Left lobe of liver (tissue), 2 donors: ENCODE measurements at places on chromosomes 16 and 17.

GRCh38 chr17:73947966-73948355 is 255.5 kb upstream of the RPL38 start:
- DNase-seq = no peak

DNA sequence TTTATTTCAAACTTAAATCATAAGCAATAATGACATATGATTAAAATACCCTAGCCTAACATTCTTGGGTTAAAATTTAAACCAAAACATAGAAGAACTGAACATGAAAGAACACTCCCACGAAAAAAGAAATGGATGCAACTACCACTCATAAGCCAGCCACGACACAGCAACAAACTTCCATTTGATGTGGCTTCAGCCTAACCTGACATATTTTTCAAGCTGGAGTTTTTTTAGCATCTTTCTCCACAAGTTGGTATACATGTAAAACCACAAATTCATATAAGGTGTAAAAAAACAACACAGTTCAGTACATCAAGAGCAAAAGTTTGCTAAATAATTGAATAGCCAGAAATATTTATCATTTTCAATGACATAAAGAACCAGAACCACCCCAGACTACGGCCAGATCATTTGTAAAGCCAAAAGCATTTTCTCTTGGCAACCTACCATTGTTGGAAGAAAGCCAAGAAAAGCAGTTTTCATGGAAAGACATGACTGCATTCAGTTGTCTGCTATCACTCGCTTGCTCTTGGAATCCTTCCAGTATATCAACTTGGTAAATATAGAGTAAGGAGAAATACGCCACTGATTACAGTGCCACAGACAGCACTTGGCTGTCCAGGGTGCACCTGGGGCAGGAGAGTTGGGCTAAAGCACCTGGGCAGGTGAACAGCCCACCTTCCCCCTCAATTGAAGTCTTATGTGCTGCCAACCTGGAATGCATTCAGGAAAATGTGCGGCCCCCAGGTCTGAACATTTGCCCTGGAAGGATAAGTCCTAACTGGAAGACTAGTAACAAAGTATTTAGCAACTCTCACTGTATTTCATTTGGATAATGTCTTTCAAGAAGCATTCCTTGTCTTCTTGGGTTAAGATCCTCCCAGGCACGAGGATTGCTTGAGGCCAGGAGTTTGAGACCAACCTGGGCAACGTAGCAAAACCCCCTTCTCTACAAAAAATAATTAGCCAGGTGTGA is 60.5 kb downstream of the CREBBP start:
- peak; percentile 67 for DNase-seq

DNA sequence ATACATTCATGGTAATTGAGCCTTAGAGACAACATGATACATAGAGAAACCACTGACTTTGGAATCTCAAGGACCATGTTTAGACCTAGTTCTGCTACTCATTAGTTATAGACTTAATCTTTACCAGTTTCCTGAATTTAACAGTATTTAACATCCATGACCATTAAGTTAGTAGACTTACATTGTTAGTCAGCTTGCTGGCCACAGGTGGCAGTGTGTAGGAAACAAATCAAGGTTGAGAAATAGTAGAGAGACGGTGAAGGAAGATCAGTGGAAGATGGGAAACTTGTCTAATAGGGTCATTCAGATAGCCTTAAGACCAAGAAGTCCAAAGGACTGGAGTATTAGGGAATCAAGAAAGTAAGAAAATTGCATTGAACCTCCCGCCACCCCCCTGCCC is 31.0 kb downstream of the OMG start:
- DNase-seq = no peak

- no peak for DNase-seq
These were observed 77.4 kb downstream of the RPA1 start for GRCh38 chr17:1907216-1907631.

GRCh38 chr17:45783593-45784292 is 377 bp upstream of the CRHR1 start:
- no peak for DNase-seq

GRCh38 chr16:2768403-2769089 is 8.5 kb downstream of the ELOB start:
- no peak for DNase-seq

DNA sequence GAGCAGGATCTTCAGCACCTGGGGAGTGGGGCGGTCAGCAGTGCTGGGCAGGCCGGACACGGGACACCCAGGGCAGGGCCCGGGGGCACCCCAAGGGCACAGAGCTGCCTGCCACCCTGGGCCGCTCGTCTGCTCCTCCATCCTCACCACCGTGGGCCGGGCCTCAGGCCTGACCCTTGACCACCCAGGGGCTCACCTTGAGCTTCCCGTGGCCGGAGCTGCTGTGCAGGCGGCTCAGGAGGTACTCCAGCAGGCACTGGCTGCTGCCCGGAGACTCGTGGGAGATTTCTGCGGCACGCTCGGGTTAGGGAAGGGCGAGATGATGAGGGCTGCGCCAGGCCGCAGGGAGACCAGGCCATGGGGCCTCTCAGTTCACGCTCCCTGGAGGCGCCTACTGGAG is 2.1 kb downstream of the TEPSIN start:
- no peak for DNase-seq

- no peak for DNase-seq
These were observed 11.6 kb downstream of the IL34 start for GRCh38 chr16:70657956-70658355.

GRCh38 chr17:38753071-38753506 is 548 bp downstream of the PSMB3 start:
- no peak for DNase-seq

DNA sequence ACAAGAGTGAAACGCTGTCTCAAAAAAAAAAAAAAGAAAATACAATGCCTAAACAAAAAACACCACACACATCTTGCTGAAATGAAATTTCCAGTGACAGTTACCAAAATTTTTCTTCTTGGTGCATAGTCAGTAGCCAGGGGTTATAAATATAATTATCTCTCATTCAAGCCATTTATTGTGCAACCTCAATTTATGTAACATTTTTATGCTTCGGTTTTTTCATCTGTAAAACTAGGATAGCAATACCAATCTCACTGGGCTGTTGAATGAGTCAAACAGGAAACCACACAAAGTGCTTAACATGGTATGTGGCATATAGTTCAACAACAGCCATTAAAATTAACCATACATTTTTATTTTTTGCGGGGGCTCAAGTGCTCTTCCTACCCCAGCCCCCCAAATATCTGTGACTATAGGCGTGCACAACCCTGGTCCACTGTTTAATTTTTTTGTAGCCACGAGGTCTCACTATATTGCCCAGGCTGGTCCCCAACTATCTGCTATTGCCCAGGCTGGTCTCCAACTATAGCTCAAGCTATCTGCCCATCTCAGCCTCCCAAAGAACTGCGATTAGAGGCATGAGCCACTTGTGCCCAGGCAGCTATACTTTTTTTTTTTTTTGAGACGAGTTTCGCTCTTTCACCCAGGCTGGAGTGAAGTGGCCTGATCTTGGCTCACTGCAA is 2.6 kb downstream of the COG4 start:
- no peak for DNase-seq

DNA sequence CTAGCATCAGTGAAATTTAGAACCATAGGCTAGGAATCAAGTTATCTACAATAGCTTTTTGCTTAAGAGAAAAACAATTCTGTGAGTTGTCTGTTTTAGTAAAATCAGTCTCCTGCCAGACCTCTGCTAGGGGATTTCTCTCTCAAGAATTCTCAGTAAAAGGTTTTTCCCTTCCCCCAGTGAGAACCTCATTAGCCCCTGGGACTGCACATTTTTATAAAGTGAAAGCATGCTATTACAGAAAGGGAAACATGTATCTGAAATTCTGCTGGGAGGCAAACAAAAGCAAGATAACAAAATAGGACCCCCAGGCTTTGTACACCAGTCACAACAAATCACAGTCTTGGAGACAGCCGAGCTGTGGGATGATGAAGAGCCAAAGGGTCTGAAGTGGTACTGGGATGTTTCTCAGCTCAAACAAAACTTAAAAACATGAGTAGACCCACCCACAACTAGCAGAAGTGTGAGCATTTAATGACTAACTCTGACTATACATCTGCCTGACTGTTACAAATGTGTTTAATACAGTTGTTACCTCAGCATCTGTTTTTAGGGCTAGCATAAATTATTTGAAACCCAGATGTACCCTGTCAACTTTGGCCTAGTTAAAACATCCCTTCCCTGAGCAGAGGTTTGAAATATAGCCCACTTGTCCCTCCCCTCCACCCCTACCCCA is 20.0 kb upstream of the GLG1 start:
- no peak for DNase-seq

- DNase-seq = no peak
These were observed 62.5 kb downstream of the SREBF1 start for GRCh38 chr17:17774009-17774881.

GRCh38 chr17:17001076-17001777 is 29.3 kb upstream of the TNFRSF13B start:
- no peak for DNase-seq

- no peak for DNase-seq
These were observed 25.7 kb downstream of the MAPT start for GRCh38 chr17:45920083-45920482.

- DNase-seq = no peak
These were observed 60.2 kb upstream of the PHOSPHO1 start for GRCh38 chr17:49290690-49291359.

GRCh38 chr16:83953796-83954576 is 946 bp downstream of the OSGIN1 start:
- no peak for DNase-seq

- peak; percentile 62 for DNase-seq
These were observed 35.7 kb downstream of the IKZF3 start for GRCh38 chr17:39828443-39828842.

GRCh38 chr17:79285973-79286372 is 211.3 kb downstream of the ENGASE start:
- DNase-seq = no peak

- DNase-seq = peak; percentile 96
These were observed 951 bp upstream of the GPRC5C start for GRCh38 chr17:74430706-74431567.

DNA sequence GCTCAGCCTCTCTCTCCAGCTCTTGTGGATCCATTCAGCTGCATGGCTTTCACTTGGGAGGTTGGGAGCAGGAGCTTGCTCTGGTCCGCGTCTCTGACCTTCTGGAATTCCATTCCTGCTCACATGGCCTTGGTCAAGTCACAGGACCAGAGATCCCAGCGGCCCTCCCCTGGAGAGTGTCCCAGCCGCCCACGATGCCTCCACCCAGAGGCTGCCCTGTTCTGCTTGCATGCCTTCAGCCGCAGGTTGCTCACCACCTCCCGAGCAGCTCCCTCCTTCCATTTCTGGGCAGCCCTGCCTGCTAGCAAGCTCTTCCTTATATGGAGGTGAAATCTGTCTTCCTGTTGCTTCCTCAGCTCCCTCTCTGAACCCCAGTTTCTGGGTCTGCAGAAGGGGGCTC is 32.6 kb downstream of the RAI1 start:
- no peak for DNase-seq

DNA sequence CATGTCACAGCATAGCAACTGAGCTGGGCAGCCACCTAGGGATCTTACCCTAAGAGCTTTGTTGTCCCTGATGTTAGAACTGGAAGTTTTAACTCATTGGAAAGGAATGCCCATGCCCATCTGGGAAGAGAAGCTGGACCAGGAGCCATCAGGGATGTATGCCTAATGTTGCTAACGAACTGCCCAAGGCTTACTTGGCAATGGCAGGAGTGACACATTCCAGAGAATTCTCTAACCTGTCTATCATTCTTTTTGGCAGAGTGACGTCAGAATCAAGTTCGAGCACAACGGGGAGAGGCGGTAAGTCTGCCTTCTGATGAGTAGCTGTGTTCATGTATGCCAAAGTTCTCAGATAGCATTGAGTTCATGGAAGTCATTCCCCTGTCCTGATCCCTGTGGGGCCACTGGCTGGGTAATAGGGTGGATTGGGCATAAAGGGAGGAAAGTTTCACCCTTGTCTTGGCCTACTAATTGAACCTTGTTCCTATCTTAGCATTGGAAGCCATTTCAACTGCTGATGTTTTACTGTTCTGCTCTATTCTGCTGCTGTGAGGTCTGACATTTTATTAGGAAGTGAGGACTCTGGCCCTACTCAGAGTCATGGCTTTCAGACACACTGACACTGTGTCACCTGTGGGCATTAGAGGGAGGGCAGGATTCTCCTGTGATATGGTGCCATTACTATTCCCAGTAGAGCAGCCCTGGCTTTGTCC is 23.7 kb downstream of the MAP3K3 start:
- DNase-seq = no peak

DNA sequence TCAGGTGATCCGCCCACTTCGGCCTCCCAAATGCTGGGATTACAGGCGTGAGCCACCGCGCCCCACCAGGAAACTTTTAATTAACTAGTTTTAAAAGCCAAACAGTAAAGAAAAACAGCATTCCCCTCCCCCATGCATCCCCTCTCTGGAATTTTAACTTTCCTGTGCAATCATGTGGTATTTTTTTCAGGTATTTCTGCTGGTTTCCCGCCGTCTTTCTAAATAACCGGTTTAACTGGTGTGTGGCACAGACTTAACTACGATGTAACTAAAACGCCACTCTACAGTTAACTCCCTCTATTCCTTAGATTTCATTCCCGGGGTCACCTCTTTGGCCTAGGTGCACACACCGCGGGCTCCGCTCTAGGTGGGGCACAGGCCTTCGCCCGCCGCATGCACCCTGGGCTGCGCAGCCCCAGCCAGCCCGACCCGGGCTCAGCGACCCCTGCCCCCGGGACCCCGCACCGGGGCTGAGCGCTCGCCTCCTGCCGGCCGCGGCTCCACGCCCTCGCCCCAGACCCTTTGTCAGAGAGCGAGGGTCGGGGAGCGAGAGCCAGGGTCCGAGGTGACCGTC is 15.1 kb upstream of the UTP6 start:
- DNase-seq = no peak

DNA sequence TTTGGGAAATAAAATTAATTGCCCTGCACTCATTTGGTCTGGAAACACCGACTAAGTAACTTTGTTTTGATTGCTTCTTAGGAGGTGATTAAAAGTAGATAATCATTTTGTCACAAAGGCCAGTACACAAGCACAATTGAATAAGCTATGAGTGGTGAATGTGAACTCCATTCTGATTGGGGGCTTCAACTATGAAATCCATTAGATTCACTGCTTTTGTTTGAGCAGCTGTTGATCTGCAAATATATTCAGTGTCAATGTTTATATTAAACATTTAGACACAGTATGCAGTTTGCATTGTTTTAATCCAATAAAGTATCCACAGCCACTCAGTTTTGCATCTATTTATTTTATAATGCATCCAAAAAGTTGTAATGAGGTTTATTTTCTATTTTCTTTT is 817.5 kb downstream of the CDH11 start:
- DNase-seq = no peak

GRCh38 chr16:10391339-10391738 is 5.5 kb downstream of the ATF7IP2 start:
- DNase-seq = no peak

- no peak for DNase-seq
These were observed 5.7 kb upstream of the FLYWCH1 start for GRCh38 chr16:2905988-2906387.

- DNase-seq = no peak
These were observed 686.8 kb upstream of the KIF2B start for GRCh38 chr17:53135969-53136368.

DNA sequence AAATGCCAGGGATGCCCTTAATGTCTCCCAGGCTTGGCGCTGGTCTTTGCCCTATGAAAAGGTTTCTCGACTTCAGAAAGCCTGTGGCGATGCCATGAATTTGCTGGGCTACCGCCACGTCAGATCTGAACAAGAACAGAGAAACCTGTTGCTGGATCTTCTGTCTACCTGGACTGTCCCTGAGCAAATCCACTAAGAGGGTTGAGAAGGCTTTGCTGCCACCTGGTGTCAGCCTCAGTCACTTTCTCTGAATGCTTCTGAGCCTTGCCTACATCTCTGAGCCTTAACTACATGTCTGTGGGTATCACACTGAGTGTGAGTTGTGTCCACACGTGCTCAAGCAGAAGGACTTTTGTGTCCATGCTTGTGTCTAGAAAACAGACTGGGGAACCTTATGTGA is 11.4 kb downstream of the CHST4 start:
- DNase-seq = peak; percentile 63
